ENCODE measurements at places on chromosomes 6 and 20.

DNA sequence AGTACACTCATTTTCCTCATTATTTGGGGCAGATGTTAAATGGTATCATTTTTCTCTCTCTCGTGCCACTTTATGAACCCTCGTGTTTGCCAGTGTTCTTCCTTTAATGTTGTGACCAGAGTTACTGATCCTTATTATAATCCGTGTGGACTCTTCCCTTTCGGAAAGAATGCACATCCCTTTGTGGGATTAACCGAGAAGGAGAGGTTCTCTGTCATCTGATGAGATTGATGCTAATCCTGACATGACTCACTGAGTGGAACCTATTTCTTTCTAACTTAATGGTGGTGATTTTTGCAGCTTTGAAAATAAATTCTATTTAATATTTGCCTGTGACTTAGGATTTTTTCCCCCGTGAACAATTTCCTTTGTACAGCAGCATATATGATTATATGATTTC, 300.0 kb upstream of the MAN1A1 start:
- no peak for DNase-seq

- DNase-seq: no peak
Measured at GRCh38 chr20:63067721-63068560, 61.2 kb upstream of the BHLHE23 start.

GRCh38 chr6:77987035-77987384, 334.2 kb downstream of the MEI4 start:
- no peak for DNase-seq

- DNase-seq: no peak
Measured at GRCh38 chr6:26249957-26250697, 114.9 kb upstream of the BTN3A2 start.

GRCh38 chr20:33933469-33933909, 60.2 kb upstream of the RALY start:
- no peak for DNase-seq

DNA sequence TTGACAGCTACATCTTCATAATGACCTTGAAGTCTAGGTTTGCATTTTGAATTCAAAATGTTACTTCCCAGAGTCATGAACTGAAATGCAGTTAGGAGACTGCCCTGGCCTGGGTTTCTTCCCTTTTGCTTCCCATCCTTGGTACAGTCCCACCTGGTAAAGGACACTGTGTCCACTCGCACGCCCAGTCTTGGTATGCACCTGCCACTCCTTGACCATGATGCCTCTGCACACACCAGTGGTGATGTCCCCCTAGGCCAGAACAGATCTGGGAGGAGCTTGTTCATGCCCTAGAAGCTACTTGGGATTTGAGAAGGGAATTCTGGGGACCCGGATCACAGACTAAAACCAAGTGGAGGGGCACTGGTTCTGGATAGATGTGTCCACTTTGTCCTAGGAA, 3.6 kb downstream of the PPP1R14C start:
- DNase-seq: no peak

DNA sequence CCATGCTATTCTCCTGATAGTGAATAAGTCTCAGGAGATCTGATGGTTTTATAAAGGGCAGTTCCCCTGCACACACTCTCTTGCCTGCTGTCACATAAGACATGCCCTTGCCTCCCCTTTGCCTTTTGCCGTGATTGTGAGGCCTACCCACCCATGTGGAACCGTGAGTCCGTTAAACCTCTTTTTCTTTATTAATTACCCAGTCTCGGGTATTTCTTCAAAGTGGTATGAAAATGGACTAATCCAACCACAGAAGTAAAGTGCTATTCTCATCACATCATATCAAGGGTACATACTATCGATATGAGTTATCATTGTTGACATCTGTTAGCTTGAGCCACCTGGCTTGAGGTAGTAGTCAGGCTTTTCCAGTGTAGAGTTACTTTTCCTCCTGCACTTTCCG, 2.3 kb downstream of the MANBAL start:
- DNase-seq: no peak

- DNase-seq: no peak
Measured at GRCh38 chr6:4944325-4944724, 59.5 kb downstream of the RPP40 start.

GRCh38 chr6:37371154-37372083, 17.6 kb downstream of the RNF8 start:
- no peak for DNase-seq

- no peak for DNase-seq
Measured at GRCh38 chr6:1290805-1291204, 21.1 kb upstream of the FOXQ1 start.

GRCh38 chr6:159061805-159062563, 17.2 kb upstream of the TAGAP start:
- no peak for DNase-seq

DNA sequence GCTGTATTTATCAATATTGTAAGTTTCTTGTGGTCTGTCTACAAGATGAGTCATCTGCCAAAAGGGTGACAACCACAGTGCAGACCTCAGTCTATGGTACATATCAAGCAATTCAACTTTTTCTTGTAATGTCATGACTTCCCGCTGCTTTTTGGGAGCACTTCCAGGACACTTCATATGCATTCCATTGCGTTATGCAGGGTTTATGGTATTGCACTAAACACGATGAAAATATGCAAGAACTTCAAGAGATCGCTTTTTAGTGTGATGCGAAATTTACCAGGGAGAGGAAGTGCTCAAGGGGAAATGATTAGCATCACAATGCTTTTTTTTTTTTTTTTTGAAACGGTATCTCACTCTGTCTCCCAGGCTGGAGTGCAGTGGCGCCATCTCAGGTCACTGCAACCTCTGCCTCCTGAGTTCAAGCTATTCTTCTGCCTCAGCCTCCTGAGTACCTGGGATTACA, 166.5 kb downstream of the TFAP2A start:
- DNase-seq: peak; percentile 70

GRCh38 chr6:169950558-169950957, 199.1 kb downstream of the ERMARD start:
- no peak for DNase-seq

GRCh38 chr6:97195117-97195516, 87.9 kb downstream of the MMS22L start:
- DNase-seq: no peak

- no peak for DNase-seq
Measured at GRCh38 chr6:141965016-141965545, 167.6 kb upstream of the GJE1 start.

DNA sequence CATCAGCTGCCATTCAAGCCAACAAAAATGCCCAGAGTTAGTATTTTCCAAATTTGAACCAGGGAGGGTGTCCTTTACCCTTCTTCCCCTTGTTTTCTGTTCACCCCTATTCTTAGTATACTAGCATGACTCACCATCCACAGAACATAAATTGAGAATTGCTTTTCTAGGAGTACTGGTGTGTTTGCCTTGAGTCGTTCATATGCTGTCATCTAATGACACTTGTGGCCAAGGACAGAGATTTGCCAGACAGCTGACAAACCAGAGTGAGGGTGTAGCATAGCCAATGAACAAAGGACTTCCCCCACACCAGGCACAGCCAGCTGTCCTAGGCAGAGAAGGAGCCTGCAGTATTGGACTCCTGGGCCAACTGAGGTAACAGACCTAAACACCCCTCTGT, 62.2 kb downstream of the FILIP1 start:
- DNase-seq: no peak

DNA sequence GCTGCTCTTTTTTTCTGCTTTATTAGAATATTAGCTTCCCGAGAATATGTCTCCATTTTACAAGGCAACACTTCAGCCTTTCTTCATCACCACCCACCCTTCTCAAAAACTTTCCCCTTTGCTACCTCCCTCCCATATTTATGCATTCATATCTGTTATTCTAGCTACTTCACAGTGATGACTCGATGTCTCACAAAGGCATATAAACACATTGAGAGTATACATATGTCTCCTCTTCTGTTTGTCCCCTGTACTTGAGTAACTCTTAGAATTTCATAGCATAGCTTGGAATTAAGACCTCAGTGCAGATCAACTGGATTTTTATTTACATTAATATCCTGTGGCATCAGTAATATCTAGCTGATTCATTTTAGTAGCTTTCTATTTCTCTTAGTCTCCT, 6.5 kb downstream of the RNF144B start:
- no peak for DNase-seq

- no peak for DNase-seq
Measured at GRCh38 chr20:38489181-38489580, 16.5 kb downstream of the RALGAPB start.

- no peak for DNase-seq
Measured at GRCh38 chr20:3734111-3734843, 1.8 kb downstream of the HSPA12B start.

- no peak for DNase-seq
Measured at GRCh38 chr6:57159127-57159526, 13.0 kb upstream of the BAG2 start.
